ENCODE measurements at places on chromosomes 5 and 9. TPM values are rescaled to one million over a fixed set of nuclear protein-coding genes. Genes with fewer than 3 reads are reported as not detected.

DNA sequence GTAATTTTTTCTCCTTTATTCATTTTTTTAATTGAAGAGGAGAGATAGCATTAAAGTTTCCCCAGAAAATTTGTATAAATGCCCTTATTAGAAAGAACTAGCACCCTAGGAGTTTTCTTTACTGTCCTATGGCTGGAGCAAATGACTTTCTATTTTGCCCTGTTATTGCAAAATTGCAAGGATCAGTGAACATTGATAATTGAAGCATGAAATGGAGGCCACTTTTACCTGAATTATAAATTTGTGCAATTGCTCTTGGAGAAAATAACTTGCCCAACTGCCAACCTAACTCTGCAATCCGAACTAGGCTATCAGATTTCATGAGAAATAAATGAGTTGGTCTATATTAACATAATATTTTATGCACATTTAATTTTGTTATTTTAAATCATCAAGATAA lies 111.9 kb downstream of the MTRR start:
- H3K4me3 ChIP-seq, result no peak overlapping the region
- H3K27ac ChIP-seq, result no peak overlapping the region
- H3K27me3 ChIP-seq, result peaks cover 49% of the 10 kb centered on the region
- DNase-seq, result no peak

- no peak overlapping the region for H3K27ac ChIP-seq
- no peaks in the 10 kb centered on the region for H3K4me1 ChIP-seq
- H3K27me3 ChIP-seq, result no peaks in the 10 kb centered on the region
- no peak overlapping the region for H3K4me3 ChIP-seq
Observed at GRCh38 chr5:59506285-59506877, 387.1 kb downstream of the PDE4D start.

DNA sequence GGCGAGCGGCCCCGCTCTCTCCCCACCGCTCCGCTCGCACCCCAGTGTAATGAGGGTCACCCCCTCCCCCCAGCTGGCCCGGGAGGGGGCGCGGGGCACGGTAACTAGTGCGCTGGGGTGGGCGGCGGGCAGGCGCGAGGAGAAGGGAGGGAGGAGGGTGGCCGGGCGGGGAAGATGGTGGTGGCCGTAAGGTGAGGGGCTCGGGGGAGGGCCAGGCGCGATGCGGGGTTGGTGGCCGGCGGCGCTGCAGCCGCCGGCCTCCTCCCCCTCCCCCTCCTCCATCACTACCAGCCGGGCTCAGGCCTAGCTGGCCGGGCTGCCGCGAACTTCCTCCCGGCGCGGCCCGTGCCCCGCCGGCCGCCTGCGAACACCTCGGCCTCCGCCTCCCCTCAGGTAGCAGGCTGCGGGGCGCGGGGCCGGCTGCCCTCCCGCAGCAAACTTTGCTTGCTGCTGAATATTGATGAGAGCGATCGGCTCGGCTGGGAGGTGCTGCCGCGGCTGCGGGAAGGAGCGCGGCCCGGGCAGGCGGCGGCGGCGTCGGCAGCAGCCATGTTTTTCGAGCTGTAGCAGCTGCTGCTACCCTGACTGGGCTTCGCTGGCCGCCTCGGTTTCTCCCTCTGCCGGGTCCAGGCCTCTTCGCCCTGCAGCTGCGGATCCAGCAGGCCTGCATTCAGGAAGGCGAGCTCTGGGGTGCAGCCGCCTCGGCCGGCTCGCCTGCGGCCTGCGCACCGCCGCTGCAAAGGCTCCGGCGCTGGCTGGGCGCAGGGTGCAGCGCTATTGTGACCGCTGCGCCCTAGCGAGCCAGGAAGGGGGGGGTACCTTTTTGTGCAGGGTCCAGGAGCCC lies 502 bp downstream of the NSD1 start:
- H3K36me3 ChIP-seq, result peaks cover 21% of the 10 kb centered on the region
- no peak for DNase-seq
- H3K4me1 ChIP-seq, result peaks cover 16% of the 10 kb centered on the region
- peak overlapping the region; percentile 78 for H3K4me3 ChIP-seq
- no peak overlapping the region for H3K27ac ChIP-seq

- H3K27me3 ChIP-seq, result no peaks in the 10 kb centered on the region
- DNase-seq, result no peak
- no peaks in the 10 kb centered on the region for H3K36me3 ChIP-seq
- 0 out of 2 replicates have a peak, but pooled peaks cover 7% of the 10 kb centered on the region for H3K4me1 ChIP-seq
- no peak overlapping the region for H3K4me3 ChIP-seq
Observed at GRCh38 chr5:167665841-167666375, 625.5 kb upstream of the WWC1 start.

Gene RALGDS
- 30.0 TPM for total RNA-seq

Gene SRA1
- 30.5 TPM for total RNA-seq

- no peak for DNase-seq
- no peaks in the 10 kb centered on the region for H3K27me3 ChIP-seq
- no peak overlapping the region for H3K4me3 ChIP-seq
- H3K4me1 ChIP-seq, result no peaks in the 10 kb centered on the region
Observed at GRCh38 chr9:76086539-76086938, 196.1 kb downstream of the PCSK5 start.

DNA sequence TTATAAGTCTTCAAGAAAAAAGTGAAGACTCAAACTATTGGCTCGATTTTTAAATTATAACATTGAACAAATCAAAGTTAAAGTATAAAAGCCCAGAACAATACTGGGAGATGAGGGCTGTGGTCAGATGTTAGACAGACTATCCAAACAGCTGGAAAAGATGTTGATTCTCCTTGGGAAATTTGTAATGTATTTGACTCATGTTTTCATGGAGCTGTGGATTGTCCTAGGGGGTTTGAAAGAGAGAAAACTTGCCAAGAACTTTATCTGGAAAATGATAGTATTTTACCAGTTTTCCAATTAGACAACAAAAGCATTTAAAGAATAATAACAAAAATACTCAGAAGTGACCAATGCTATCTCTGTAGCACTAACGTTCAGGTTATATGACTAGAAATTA lies 339.2 kb downstream of the ARL15 start:
- no peak for DNase-seq
- no peaks in the 10 kb centered on the region for H3K4me1 ChIP-seq
- H3K27me3 ChIP-seq, result no peaks in the 10 kb centered on the region
- no peaks in the 10 kb centered on the region for H3K36me3 ChIP-seq
- no peak overlapping the region for H3K4me3 ChIP-seq

GRCh38 chr5:140292212-140293036 lies 10.5 kb downstream of the PFDN1 start:
- no peak for DNase-seq
- H3K4me3 ChIP-seq, result no peak overlapping the region
- peak overlapping the region; percentile 17 for H3K27ac ChIP-seq
- H3K27me3 ChIP-seq, result no peaks in the 10 kb centered on the region

GRCh38 chr9:134361843-134362414 lies 35.7 kb downstream of the RXRA start:
- DNase-seq, result no peak
- no peak overlapping the region for H3K27ac ChIP-seq
- no peak overlapping the region for H3K4me3 ChIP-seq
- no peaks in the 10 kb centered on the region for H3K36me3 ChIP-seq
- H3K4me1 ChIP-seq, result peaks cover 56% of the 10 kb centered on the region

- H3K27me3 ChIP-seq, result no peaks in the 10 kb centered on the region
- H3K4me3 ChIP-seq, result no peak overlapping the region
- H3K27ac ChIP-seq, result no peak overlapping the region
- DNase-seq, result no peak
- H3K36me3 ChIP-seq, result no peaks in the 10 kb centered on the region
- no peaks in the 10 kb centered on the region for H3K4me1 ChIP-seq
Observed at GRCh38 chr9:29332789-29333188, 1759.5 kb upstream of the C9orf72 start.

DNA sequence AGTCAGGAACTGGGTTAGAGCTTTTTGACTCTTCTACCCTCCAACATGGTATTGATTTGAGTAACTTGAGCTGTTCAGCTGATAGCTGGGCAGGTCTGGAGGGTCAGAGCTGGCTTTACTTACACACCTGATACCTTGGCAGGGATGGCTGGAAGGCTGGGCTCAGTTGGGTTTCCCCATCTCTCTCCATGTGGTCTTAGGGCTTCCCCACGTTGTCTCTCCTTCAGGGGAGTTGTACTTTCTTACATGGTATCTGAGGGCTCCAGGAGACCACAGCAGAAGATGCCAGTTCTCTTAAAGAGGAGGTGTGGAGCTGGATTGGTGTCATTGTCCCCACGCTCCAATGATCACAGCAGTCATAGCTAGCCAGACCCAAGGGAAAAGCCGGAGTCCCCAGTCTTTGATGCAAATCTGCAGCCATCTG lies 25.6 kb downstream of the ISOC1 start:
- H3K4me3 ChIP-seq, result no peak overlapping the region
- no peaks in the 10 kb centered on the region for H3K4me1 ChIP-seq
- DNase-seq, result no peak
- H3K36me3 ChIP-seq, result no peaks in the 10 kb centered on the region

Gene PCSK5
- 9.8 TPM for total RNA-seq

Gene PPIC
- 22.3 TPM for total RNA-seq

- H3K27me3 ChIP-seq, result no peaks in the 10 kb centered on the region
- H3K4me3 ChIP-seq, result peak overlapping the region; percentile 43
- H3K4me1 ChIP-seq, result peaks cover 18% of the 10 kb centered on the region
- peak; percentile 53 for DNase-seq
Observed at GRCh38 chr5:93800988-93801811, 59.8 kb upstream of the POU5F2 start.

Gene GABRA6
- not detected for total RNA-seq

- peaks cover 18% of the 10 kb centered on the region for H3K36me3 ChIP-seq
- no peaks in the 10 kb centered on the region for H3K27me3 ChIP-seq
- H3K4me1 ChIP-seq, result no peaks in the 10 kb centered on the region
Observed at GRCh38 chr5:123367739-123368138, 55.5 kb downstream of the CEP120 start.

DNA sequence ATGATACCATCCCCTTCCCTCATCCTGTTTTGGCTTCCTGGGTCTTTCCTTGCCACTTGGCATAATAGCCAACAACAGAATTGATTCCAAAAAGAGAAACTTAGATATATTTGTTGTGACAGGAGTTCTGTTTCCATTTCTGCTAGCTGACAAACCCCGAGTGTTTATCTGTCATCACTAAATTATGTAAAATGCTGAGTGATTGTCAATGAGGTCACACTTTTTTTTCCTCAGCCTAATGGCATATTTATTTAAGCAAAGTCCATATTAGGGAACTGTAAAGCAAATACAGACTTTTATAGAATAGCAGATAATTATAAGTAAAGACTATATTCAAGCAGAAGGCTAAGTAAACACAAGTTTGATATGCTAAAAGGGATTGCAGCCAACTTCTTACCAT lies 64.0 kb downstream of the RGS7BP start:
- H3K4me3 ChIP-seq, result no peak overlapping the region
- H3K27ac ChIP-seq, result no peak overlapping the region
- no peak for DNase-seq
- H3K27me3 ChIP-seq, result no peaks in the 10 kb centered on the region
- no peaks in the 10 kb centered on the region for H3K4me1 ChIP-seq

DNA sequence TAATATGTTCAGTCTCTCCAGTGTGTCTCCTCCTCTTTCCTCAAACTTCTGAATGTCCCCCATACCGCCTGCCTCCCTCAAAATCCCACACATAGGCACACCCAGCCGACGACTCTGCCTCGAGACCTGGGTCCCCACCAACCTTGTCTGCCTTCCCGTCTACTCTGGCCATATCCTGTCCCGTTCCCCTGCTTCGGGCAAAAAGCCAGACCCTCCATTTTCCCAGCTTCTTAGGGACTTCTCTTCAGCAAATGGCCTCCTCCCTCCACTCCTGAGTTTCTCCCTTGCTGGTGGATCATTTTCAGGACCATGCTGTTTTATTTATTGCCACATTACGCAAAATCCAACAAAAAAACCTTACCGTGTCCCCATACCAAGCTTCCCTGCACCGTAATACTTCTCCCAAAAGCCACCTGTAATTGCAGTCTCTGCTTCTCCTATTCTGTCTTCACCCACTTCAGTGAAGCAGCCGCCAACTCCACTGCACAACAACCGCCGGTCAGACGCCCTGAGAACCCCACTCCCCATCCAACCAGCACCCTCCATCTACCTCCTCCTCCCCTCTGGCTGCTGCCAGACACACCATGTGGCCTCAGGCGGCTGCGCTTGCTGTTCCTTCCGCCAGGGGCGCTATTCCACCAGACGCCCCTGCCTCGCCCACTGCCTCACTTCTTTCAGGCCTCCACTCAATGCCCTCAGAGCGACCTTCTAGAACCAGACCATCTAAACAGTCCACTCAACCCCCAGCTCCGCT lies 117.0 kb downstream of the TRPM6 start:
- H3K4me1 ChIP-seq, result no peaks in the 10 kb centered on the region
- H3K36me3 ChIP-seq, result no peaks in the 10 kb centered on the region
- no peak overlapping the region for H3K4me3 ChIP-seq
- H3K27ac ChIP-seq, result no peak overlapping the region
- H3K27me3 ChIP-seq, result no peaks in the 10 kb centered on the region

Gene CBY3
- not detected for total RNA-seq

DNA sequence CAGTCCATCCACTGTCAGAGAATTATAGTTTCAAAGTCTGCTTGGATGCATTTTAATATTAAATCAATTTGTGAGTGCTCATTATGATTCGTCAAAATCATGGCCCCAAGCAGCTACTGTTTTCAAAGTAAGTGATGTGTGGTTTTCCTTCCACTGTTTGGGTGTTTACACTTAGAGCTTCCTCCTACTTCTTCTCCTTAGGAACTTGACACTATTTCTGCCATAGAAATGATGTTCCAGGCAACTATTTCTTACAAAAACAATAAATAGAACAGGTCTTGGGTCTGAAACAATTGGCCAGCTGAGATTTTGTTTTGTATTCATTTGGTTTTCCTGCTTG lies 132.8 kb upstream of the RAI14 start:
- no peak overlapping the region for H3K4me3 ChIP-seq
- H3K4me1 ChIP-seq, result peaks cover 72% of the 10 kb centered on the region
- peak overlapping the region; percentile 69 for H3K27ac ChIP-seq
- no peaks in the 10 kb centered on the region for H3K27me3 ChIP-seq
- no peak for DNase-seq
- no peaks in the 10 kb centered on the region for H3K36me3 ChIP-seq

- no peak overlapping the region for H3K27ac ChIP-seq
- no peak for DNase-seq
- no peaks in the 10 kb centered on the region for H3K4me1 ChIP-seq
- H3K36me3 ChIP-seq, result no peaks in the 10 kb centered on the region
Observed at GRCh38 chr5:54944364-54944763, 41.0 kb downstream of the ESM1 start.

DNA sequence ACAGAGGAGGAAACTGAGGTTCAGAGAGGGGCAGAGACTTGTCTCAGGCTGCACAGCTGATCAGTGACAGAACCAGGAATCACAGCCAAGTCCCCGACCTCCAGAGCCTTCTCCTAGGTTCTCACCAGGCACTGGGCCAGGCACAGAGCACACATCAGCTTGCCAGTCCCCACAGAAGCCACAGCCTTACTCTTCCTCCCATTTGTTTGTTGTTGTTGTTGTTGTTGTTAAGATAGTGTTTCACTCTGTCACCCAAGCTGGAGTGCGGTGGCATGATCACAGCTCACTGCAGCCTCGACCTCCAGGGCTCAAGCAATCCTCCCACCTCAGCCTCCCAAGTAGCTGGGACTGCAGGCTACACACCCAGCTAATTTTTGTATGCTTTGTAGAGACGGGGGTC lies 41.4 kb downstream of the NAIF1 start:
- no peaks in the 10 kb centered on the region for H3K36me3 ChIP-seq
- H3K4me3 ChIP-seq, result no peak overlapping the region
- H3K27ac ChIP-seq, result no peak overlapping the region
- H3K27me3 ChIP-seq, result no peaks in the 10 kb centered on the region

Gene ELOVL7
- total RNA-seq, result 24.3 TPM

Gene TICAM2
- total RNA-seq, result 1.8 TPM

Gene ZNF354C
- total RNA-seq, result 2.7 TPM

Measured in PC-9 (cell line).